ENCODE measurements at places on chromosomes 2 and 18.

DNA sequence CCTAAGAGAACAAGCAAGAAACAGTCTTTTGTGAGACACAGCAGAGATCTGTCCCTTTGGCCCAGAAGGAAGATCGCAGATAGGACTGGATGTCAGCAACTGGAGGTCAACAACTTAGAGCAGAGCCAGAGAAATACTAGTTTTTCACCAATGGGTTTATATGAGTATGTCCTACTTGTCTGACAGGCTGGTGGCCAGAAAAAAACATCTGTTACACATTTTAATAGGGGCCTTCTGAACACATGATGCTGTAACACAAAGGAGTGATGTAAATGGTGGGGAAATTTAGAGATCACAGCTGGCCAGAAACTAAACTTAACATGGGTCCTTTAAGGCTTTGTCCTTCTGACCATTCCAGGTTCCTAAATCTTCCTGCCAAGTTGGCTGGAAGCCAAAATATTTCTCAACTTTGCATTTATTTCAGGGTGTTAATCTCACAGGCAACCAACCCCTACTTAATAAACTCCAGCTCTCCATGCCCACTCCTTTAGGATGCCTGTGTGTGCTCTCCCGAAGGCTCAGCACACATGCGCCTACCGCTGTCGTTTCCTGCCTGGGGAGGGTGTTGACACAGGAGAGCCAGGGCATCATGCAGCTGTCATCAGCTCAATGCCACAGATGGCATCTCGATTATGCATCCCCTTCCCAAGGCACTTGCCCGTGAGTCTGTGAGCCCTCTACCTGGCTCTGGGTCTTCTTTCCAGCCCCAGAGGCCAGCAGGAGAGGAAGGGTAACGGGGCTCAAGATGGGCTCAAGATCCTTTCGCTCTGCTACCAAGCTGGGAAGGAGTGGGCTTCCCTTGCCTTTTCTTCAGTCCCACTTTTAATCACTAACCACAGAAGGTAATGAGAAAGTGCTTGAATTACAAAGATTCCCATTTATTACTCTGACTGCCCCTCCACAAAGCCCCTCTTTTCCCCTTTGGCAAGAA is 252.5 kb downstream of the ETAA1 start:
- DNase-seq, result peak; percentile 57

- no peak for DNase-seq
Observed at GRCh38 chr2:42792583-42793333, at the start of gene HAAO. TSS of gene HAAO (minus strand) at chr2:42792583. CDS start at chr2:42792536, 47 bp downstream.

GRCh38 chr2:46304635-46305034 is 7.4 kb downstream of the EPAS1 start:
- no peak for DNase-seq

DNA sequence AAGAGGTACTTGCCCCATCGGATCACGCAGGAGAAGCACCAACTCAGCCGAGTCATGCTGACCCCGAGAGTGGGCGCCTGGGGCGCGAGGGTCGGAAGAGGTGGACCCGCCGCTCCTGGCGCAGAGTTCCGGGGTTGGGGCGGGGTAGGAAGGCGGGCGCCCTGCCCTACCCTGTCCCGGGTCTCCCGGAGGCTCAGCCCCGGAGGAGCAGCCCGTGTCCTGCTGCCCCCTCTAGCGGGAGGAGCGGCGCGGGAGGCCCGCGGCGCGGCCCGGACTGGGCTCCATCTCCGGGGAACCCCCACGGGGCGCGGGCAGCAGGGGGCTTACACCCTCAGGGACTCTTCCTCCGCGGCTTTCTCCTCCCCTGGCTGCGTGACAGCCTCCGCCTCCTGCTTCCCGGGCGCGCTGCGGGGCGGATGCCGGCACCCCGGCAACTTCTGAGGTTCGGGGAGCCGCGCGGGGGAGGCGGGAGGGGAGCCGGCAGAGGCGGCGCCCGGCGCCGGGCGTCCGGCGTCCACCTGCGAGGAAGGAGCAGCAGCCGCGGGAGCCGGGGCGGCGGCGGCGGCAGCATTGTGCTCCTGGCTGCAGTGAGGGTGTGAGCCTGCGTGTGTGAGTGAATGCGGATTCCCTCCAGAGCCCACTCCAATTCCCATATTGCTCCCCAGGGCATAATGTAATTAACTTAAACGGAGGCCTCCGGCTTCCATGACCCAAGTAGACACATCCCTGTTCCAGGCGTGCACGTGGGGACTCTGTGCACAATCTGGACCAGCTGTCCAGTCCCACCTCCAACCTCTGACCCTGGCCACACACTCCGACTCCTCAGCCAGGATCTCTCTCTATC is 7.6 kb upstream of the TNS1 start:
- peak; percentile 24 for DNase-seq

GRCh38 chr2:84839851-84840250 is 41.0 kb downstream of the TRABD2A start:
- DNase-seq, result no peak

DNA sequence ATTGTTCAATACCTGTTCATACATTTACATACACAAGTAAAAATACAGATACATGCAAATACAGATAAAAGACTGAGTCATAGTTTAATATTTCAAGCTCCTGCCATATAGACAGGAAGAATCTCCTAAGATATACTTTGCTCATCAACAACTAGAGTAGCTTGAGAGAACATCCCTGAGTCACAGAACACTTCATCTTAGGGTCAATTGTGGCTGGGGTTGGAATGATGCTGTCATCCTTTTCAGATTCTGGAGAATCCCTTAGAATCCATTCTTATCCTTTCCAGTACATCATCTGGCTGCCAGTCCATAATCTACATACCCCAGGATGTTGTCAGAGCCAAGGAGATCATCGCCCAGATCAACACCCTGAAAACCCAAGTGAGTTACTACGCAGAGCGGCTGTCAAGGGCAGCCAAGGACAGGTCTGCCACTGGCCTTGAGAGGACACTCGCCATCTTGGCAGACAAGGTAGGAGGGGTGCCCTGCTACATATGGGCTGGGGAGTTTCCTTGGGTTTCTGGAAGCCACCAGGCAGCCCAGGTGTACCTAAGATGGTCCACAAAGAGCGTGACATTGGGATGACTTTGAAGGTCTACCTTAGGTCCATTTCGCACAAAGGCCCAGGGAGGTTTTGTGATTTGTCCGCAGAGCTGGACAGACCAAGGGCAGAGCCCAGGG is 55.7 kb downstream of the COA5 start:
- DNase-seq, result no peak

DNA sequence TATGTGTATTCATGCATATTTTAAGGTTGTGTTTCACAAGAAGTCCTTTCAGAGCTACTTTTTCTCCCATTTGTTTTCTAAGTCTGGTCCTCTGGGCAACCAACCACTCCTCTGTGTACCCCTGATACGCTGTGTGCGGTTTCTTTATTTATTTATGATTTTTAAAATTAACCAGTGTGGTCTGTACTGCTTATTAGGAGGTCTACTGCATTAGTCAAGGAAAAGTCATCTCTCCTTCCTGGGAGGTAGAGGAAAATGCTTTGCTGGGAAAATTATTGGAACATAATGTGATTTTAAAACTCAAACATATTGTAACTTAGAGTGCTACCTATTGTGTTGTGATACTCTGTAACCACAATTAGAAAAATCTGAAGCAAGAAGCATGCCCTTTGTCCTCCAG is 1404.3 kb downstream of the SUCLG1 start:
- no peak for DNase-seq

- peak; percentile 54 for DNase-seq
Observed at GRCh38 chr2:95296880-95297487, at the start of gene KCNIP3. TSS of gene KCNIP3 (plus strand) at chr2:95297347. CDS start at chr2:95297439, 92 bp downstream.

DNA sequence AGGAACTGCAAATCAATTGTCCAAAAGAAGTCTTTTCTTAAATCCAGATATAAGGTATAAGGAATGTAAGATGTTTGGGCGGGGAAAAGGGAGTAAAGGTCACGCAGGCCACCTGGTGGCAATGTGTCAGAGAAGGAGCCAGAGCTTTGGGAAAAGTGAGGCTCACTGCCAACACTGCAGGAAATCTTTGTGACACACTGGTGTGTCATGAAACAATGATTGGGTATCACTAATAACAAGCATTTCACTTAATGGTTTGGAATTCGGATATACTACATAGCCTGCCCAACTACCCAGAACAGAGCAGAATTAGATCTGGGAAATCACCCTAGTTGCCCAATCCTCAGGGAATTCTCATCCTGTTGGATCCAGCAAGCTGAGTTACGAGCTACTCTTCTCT is 61.0 kb downstream of the RBMS1 start:
- no peak for DNase-seq

DNA sequence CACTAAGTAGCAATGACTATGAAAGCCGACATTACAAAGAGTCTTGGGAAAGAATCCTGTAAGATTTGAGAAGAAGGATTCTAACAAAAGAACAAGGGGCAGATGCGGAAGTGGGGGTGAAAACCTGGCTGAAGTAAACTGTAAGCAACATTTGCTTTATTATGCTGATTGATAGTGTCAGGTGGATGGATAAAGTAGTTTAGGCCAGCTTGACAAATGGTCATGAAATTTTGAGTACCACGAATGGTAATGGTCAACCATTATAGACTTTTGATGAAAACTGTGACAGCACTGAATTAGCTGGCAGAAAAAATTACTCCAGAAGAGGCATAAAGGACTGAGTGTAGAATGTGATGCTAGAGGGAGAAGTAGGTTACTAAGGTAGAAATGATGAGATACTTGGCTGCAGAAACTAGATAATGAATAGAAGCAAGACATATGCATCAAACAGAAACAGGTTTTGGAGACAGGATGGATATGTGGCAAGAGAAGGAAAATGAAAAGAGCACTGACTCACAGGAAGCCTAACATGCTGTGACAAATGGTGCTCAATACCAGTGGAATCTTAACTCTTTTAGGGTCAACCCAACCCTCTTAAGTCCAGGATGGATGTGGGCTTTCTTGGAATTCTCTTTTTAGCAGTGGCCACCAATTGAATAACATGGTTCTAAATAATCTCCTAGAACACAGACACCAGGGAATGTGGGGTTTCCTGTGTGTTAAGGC is 6.8 kb downstream of the THUMPD2 start:
- DNase-seq, result no peak

- peak; percentile 58 for DNase-seq
Observed at GRCh38 chr2:127024769-127025358, 82.1 kb downstream of the BIN1 start.

GRCh38 chr2:63712748-63713147 is 124.0 kb downstream of the MDH1 start:
- no peak for DNase-seq

GRCh38 chr2:236366397-236366796 is 102.2 kb upstream of the ASB18 start:
- DNase-seq, result no peak

DNA sequence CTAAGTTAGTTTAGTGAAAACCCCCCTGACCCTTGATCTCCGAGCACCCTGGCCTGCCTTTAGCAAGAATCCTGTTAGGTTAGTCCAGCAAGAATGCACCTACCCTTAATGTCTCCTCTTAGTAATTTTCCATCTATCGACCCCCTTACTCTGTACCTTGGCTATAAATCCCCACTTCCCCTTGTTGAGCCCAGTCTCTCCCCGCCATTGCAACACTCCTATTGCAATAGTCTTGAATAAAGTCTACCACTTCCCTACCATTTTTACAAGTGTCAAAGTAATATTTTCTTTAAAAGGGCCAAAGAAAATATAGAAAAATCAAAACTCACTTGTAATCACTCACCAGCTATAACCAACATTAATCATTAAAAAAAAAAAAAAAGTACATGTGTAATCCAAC is 4.2 kb upstream of the ZBTB7C start:
- no peak for DNase-seq

DNA sequence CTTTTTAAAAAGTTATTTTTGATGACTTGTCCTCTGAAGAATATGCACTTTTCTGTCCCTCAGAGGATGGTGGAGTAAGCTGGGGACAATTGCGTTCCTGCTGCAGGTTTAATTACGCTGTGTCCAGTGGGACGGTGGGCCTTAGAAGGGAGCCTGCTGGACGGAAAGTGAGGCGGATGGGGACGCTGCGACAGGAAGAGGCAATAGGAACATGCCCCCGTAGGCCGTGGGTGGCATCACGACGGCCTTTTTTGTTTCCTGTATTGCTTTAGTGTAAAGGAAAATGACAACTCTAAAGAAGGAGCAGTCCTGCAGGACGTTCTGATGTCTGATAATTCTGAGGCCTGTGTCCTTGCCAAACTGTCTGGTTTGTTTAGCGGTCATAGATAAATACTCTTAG is 121.6 kb downstream of the NFATC1 start:
- no peak for DNase-seq

DNA sequence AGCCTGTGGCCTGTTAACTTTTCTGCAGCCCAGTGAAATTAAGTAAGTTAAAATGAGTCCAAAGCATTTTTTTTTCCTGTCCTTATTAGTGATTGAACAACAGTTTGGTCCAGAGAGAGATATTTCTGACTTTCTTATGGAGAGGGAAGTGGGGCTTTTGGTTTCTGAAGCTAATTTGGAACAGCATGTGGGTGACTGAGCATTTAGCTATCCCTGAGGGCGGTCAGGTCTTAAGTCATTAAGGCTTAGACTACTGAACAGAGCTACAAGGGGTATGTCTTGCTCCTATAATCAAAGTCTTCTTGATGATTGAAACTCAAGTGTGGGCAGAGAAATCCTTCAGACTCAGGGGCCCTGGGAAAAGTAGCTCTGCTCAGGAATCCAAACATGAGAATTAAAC is 14.0 kb downstream of the ARHGAP25 start:
- no peak for DNase-seq

DNA sequence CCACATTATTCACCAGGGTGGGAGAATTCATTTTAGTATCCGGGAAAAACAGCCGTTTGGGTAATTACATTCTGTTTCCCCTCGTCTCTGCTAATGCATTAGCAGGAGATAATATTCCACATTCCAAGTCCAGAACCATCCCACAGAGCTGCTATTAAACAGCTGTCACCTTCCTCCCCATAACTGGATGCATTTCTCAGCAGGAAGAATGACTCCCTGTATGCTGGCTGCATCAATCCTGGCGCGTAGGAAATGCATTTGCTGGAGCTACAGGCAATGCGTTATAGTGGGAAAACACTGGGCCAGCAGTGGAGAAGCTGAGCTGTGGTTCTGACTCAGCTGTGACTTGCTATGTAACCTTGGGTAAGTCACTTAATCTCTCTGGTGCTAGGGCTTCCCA is 246.0 kb downstream of the CLIP4 start:
- DNase-seq, result no peak

DNA sequence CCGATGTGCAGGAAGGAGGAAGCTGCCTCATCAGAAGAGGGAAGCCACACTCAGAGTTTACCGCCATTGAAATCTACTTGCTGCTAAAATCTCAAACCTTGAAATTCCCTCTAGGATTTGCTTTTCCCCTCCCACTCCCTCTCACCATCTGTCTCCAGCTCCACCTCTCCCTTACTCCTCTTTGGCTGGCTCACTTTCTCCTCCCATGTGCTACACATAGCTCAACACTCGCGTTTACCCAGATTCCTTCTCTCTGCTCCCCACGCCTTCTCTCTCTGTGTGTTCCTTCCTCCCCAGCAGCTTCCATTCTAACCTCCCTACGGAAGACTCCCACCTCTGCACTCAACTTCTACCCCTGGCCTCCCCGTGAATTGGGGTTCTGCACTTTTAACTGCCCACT is 143.1 kb downstream of the DNER start:
- no peak for DNase-seq

All from NCI-H2171 (cell line).